ENCODE measurements at places on chromosomes 6 and 20.

GRCh38 chr6:146489468-146490151 lies 54.0 kb upstream of the RAB32 start:
- no peak for DNase-seq

GRCh38 chr6:22106451-22106850 lies 190.4 kb downstream of the PRL start:
- no peak for DNase-seq

DNA sequence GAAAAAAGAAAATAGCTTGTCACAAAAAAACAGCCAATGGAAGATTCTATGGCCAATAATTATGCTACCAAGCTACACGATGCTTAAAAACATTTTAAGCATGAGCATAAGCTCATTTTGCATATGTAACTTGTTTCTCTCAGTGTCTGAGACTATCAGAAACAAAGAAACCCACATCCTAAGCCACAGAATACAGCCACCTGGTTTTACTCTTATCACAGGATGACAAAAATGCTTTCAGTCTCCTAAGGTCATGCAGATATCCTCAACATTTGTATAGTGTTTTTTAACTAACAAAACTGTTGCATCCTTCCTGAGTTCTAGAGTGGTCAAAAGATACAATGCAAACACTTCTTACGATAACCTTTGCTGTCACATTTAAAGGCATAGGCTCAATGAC lies 172.1 kb upstream of the RUNX2 start:
- DNase-seq: no peak

DNA sequence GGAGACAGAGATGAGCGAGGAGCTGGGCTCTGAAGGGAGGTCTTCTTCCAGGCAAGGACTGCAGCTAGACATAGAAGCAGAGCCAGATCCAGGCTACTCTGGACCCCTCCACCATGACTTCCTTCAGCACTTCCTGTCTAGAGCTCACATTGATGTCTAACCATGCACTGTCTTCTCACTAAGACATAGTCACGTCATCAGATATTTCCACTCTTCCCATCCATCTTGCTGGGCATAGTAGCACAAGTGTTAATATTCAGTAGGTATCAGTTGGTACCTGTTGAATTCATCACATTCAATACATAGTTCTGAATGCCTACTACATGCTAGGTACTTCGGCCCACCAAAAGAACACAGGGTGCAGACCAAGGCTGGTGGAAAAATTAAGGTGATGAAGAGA lies 2.9 kb downstream of the HLA-DMA start:
- DNase-seq: no peak

- no peak for DNase-seq
Observed at GRCh38 chr6:122068291-122068769, 331.1 kb upstream of the HSF2 start.

- DNase-seq: no peak
Observed at GRCh38 chr6:81241126-81242041, 511.1 kb downstream of the TENT5A start.

GRCh38 chr6:13327691-13328075 lies 654 bp downstream of the TBC1D7 start:
- DNase-seq: no peak

- DNase-seq: no peak
Observed at GRCh38 chr20:362271-363254, 15.7 kb downstream of the NRSN2 start.

GRCh38 chr6:117007659-117008058 lies 130.6 kb downstream of the RFX6 start:
- no peak for DNase-seq

DNA sequence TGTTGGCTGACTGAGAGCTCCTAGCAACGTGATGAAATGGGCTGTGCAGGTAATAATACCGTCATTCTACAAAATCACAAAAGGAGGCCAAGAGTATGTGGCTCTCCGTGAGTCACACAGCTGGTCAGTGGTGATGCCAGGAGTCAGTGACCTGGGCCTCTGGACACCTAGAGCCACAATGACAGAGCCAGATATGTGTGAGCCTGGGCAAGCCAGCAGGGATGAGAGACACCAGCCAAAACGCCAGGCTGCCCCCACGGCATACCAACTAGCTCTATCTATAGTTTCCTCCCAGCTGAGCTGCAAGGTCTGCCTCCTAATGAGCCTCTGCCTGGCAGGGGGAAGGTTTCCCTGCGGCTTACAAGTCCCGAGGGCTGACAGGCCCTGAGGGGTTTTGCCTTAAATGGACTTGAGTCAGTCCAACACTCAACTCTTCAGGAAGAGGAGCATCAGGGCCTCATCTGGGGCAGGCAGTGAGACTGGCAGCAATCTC lies 70.0 kb downstream of the CPNE5 start:
- DNase-seq: no peak
